ENCODE measurements at places on chromosomes 5 and 9.

- no peak for DNase-seq
Measured at GRCh38 chr5:132103969-132104391, 30.4 kb downstream of the CSF2 start.

DNA sequence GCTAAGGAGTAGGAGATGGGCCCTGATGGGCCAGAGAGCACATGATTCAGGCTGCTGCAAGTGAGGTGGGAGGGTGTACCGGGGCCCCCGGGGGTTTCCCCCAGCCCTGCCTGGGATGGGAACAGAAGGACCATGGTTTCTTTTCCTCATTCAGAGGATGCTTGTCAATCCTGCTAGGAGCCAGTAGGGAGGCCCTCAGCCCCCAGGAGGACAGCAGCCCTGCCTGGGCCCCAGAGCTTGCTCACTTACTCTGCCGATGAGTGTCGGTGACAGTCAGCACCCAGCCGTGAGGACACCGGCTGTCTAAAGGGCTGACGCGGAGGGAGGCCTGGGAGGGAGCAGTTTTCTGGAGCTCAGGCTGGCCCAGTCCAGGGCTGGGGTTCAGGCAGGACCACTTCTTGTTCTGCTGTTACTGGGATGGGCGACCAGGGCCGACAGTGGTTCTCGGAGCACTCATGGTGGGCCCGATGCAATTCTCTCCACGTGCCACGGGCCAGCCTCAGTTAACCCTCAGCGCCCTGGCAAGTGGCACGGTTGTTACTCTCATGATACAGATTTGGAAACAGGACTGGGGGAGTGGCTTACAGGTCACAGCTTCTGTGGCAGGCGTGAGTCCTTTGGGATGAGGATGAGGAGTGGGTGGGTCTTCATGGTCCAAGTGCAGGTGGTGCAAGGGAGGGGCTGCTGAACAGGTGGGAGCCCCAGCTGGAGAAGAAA is 1.8 kb downstream of the ARRDC1 start:
- no peak for DNase-seq

DNA sequence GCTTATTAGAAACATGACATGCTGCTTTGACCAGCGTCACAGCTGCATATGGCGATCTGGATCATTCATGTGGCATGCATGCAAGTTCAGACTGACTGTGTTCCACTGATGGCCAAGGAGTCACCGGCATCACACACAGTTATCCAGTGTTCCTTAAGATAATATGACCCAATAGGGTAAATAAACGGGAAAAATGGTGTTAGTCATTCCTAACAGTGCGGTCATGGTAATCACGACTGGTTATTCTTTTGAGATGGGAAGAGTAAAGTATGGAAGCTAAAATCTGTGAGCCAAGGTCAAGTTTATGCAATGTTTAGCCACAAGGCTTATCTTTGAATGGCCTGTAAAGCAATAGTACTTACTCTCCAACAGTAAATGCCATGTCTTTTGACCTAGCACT is 29.3 kb upstream of the LVRN start:
- no peak for DNase-seq

- no peak for DNase-seq
Measured at GRCh38 chr5:168570490-168571328, 8.5 kb downstream of the PANK3 start.

GRCh38 chr9:94720846-94721549 is 5.5 kb upstream of the AOPEP start:
- DNase-seq = no peak

DNA sequence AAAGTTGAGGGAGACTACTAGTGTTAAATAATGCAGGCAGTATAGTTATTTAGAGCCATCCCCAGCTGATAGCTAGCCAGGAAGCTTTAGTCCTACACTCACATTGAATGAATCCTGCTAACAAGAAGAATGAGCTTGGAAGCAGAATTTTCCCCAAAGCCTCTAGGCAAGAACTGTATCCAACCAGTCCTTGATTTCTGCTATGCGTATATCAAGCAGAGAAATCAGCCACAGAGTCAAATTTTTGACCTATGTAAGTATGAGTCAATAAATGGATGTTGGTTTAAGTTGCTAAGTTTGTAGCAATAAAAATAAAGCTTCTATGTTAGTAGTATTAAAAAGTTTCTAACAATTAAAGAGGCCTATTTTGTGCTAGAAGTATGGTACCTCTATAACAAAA is 672.1 kb upstream of the CHD1 start:
- no peak for DNase-seq

- no peak for DNase-seq
Measured at GRCh38 chr5:143613329-143613728, 198.6 kb upstream of the HMHB1 start.

- no peak for DNase-seq
Measured at GRCh38 chr5:92459654-92460053, 1076.5 kb upstream of the ARRDC3 start.

- no peak for DNase-seq
Measured at GRCh38 chr9:137892424-137893191, 15.0 kb downstream of the CACNA1B start.

- peak; percentile 33 for DNase-seq
Measured at GRCh38 chr9:35696520-35697215, 6.9 kb upstream of the TPM2 start.

Measured in stimulated activated CD8-positive, alpha-beta memory T cell treated with anti-CD3 and anti-CD28 coated beads, Interleukin-15, amount 100 ng/mL, for 4 hours (primary cell).